NCI-H1092 treated with DMSO at 0.1 percent for 48 hours (cell line): ENCODE measurements at places on chromosomes 2 and 18.

DNA sequence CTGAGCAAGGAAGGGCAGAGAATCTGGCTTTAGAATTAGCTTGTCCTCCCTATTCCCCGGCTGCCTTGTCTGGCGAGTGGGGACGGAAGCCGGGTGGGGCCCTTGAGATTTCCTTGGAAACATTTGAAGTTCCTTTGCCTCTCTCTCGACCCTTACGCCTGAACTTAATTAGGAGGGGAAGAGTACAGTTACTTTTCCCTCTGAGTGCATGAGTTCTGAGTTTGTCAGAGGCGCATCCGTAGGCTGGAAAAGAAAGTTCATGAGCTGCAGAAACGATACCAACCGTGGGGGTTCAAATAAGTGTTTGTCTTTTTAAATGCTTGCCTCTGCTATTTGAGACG is 468 bp downstream of the PIKFYVE start:
- DNase-seq, result peak; percentile 30

GRCh38 chr18:56312551-56313335 is 325.6 kb downstream of the TXNL1 start:
- no peak for DNase-seq

- DNase-seq, result no peak
These were observed 10.0 kb downstream of the ZAP70 start for GRCh38 chr2:97723156-97724072.

- DNase-seq, result peak; percentile 87
These were observed 152.8 kb downstream of the DSC3 start for GRCh38 chr18:30889519-30890301.

DNA sequence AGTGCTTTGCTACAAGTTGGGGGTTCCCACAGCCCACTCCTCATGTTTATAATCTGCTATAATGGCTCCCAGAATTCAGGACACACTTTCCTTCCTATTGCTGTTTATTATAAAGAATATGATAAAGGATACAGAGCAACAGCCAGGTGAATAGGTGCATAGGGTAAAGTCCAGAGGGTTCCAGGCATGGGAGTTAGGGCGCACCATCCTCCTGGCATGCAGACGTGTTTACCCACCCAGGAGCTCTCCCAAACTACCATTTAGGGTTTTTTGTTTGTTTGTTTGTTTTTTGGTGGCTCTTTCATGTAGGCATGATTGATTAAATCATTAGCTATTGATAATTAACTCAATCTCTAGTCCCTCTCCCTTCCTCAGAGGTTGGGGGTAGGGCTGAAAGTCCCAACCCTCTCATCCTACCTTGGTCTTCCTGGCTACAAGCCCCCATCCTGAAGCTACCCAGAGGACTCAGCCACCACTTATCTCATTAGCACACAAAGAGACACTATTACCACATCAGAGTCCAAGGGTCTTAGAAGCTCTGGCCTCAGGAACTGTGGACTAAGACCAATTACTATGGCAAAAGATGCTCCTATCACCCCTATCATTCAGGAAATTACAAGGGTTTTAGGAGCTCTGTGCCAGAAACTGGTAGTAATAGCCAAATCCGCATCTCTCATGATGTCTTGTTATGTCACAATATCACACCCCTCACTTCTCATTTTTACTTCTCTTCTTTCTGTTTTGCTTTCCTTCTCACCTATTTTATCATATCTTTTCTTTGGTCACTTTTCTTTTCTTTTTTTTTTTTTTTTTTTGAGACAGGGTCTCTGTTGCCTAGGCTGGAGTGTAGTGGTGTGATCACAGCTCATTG is 154.9 kb upstream of the TTC39C start:
- DNase-seq, result no peak

GRCh38 chr2:202736826-202737225 is 102.1 kb downstream of the FAM117B start:
- no peak for DNase-seq

DNA sequence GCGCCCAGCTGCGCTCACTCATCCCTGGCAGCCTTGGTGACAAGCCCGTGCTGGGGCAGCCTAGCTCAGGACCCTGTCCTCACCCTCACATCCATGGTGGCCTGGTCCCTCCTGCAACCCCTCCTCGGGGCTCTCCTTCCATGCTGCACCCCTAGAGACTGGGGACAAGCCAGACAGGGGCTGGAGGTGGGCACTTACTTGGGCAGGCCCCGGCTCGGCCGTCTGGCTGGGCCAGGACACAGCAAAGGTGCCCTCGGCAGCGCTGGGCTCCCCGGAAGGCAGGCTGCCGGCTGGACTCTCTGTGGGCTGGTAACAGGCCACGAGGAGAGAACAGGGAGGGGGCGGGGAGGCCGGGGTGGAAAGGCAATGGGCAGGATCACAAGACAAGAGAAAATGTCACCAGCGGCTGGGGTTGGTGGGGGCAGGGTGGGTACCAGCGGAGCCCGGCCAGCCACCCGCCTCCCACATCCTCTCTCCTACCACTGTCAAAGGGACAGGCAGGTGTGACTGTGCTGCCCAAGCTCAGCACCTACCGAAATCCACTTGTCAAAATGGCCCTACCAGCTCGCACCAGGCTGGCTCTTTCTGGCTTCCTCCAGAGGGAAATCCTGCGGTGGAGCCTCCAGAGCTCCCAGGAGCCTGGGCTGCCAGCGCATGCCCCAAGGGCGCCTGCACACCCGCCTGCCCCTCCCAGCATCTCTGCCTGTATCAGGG is 54.7 kb downstream of the BIN1 start:
- no peak for DNase-seq

DNA sequence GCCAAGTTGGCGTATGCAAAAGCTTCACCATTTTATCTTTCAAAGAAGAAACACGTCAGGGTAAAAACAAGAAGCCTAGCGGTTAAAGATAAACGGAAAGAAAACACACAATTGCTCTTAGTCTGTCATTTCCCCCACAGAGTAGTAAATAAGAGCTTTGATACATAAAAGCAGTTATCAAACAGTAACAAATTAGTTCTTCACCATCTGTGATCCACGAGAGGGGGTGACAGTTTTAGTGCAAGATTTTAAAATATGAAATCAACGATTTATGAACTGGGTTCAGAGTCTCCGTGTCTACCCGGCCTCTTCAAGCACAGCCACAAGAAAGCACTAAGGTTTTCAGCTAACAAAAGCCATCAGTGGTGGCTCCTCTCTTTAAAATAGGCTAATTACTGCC is 703.9 kb upstream of the ID2 start:
- no peak for DNase-seq

GRCh38 chr2:96764253-96764637 is 3.5 kb downstream of the CNNM4 start:
- DNase-seq, result no peak

GRCh38 chr2:107334306-107334705 is 448.3 kb upstream of the ST6GAL2 start:
- no peak for DNase-seq

DNA sequence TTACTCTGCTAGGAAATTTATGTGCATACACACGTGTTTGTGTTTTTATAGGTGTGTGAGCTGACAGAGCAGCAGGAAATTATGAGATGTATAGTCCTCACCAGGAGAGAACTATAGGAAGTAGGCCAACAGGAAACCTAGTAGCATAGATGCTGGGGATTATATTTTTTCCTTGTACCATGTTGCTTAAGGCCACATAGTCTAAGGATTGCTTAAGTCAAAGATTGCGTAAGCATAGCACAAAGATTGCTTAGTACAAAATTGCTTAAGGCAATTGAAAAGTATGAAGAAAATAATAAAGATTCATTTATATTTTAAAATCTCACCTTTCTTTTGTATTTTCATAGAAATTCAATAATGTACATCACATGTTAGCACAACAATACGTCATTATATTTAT is 18.7 kb upstream of the CCDC102B start:
- DNase-seq, result no peak

DNA sequence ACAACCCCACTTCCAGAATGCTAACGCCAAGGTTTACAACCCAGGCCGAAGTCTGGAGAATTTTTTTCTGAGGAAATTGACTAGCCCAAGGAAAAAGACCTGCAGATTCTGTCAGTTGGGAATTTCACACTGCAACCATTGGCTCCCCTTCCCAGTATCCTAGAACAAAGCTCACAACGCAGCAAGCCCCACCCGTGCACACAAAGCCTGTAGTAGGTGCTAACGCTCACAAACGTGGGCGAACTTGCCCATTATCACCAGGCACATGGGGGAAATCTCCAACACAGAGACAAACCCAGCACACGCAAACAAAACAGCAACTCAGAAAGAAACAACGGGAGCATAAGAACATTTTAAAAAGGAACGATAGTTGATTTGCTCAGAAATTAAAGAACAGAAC is 265.1 kb downstream of the EIPR1 start:
- no peak for DNase-seq

GRCh38 chr2:29705616-29706015 is 215.8 kb downstream of the ALK start:
- no peak for DNase-seq

DNA sequence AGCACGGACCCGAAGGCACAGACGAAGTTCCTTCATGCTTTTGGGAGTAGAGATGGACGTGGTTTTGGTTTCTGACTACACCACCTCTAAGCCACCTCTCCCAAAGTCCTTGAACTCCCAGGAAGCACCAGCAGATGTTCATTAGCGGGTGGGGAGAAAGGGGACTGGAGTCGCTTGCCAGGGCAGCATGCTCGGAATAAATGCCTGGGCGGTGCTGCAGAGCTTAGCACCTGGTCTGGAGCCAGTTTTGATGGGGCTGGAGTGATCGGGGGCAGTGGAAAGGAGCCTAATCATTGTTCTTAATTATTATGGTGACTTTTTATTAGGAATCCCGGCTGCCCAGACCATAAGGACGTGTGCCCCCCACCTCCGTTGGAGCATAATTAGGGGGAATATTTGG is 220.8 kb downstream of the TFCP2L1 start:
- DNase-seq, result peak; percentile 9

DNA sequence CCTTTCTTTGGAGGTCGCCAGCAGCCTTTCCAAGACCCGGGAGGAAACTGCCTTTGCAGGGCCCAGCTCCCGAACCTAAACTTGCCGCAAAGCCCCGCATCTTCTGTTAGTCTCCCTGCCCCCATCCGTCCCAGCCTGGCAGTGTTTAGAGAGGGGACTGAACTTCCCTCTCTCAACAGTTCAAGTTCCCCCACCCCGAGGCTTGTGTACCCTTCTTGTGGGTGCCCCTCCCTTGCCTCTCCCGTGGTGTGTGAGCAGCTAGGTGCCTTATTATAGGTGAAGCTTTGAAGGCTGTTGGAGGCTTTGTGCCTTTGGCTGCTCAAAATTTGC is 1.4 kb downstream of the LBH start:
- no peak for DNase-seq
